ENCODE measurements at places on chromosomes 6 and 20.
A peak's percentile ranks its signal among the peaks of the same experiment; 100 is the strongest.

GRCh38 chr6:105588123-105588710 lies 185.3 kb upstream of the PREP start:
- DNase-seq, result no peak

GRCh38 chr20:34715384-34715783 lies 11.2 kb downstream of the TP53INP2 start:
- no peak for DNase-seq

DNA sequence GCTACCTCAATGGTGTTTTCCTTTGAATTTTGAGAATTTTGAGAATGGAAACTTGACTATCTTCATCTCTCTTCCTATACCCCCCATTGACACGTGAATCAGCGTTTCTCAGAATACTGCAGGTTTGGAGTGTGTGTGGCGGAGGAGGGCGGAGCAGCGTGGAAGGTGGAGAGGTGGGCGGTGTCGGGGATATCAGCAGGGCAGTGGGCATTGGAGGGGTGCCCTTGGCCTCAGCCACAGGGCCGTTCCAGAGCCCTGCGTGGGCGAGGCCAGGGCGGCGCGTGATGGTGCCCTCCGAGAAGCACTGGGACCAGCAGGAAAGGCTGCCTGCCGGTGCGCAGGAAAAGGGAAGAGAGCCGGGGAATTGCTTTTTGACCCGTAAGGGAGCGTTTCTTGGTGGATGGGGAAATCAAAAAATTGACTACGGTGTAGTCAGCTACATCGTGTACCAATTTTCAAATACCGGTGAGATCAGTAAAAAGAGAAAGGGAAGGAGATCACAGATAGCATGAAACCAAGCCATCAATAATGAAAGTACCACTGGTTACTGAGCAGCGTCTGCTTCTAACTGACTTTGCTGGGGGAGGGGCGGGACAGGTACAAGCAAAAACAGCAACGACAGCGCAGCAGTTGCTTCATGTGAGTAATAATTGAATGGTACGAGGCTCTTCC lies 82.7 kb upstream of the DUSP22 start:
- DNase-seq, result no peak

DNA sequence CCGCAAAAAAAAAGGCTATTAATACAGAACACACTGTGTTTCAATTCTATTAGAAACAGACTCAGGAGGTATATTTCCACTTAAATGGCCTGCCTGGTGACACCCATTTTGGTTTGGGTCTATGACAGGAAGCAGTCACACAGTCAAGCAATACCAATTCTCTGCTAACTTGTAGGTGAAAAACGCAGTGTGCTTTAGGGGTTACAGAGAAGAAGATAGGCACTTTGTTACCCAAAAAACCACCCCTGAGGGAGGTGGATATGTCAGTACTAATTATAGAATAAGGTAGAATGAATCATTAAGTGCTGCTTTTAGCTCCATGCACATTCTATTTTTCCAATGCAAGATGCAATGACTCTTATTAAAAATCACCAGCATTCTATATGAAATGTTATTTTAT lies 53.8 kb downstream of the DNAAF9 start:
- DNase-seq, result no peak

DNA sequence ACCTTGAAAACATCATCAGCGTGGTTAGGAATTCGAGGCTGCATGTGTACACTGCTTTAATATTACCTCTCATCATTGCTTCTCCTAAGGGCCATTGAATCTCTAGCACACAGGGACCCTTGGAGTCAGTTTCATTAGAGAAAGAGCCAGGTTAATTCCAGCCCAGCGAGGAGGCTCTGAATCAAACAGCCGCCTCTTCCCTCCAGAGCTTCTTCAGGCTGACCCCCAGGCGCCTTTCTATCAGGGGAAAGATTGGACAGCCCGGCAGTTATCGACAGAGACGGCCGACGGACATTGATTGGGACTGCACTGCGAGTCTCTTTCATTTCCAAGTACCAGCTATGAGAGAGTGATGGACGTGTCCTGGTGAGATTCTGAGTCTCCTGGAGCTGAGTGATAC lies 159.2 kb downstream of the ANKRD60 start:
- DNase-seq, result no peak

DNA sequence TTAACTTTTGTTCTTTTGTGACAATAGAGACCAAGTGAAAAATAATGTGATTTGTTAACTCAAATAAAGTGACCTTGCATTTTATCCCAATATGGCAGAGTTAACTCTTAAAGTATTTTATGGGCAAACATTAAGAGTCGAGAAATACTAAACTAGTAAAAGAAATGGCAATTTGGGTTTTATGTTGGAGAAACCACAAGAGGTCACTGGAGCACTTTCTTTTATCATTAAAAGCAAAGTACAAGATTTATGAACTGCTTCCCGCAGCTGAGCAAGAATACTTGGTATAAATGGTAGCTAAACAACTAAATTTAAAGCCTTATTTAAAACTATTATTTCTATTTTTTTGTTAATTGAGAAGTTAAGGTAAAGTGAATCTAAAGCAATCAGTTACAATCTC lies 33.5 kb upstream of the MCM9 start:
- DNase-seq, result no peak

- no peak for DNase-seq
These were observed 74.6 kb downstream of the RPP40 start for GRCh38 chr6:4929097-4929718.

DNA sequence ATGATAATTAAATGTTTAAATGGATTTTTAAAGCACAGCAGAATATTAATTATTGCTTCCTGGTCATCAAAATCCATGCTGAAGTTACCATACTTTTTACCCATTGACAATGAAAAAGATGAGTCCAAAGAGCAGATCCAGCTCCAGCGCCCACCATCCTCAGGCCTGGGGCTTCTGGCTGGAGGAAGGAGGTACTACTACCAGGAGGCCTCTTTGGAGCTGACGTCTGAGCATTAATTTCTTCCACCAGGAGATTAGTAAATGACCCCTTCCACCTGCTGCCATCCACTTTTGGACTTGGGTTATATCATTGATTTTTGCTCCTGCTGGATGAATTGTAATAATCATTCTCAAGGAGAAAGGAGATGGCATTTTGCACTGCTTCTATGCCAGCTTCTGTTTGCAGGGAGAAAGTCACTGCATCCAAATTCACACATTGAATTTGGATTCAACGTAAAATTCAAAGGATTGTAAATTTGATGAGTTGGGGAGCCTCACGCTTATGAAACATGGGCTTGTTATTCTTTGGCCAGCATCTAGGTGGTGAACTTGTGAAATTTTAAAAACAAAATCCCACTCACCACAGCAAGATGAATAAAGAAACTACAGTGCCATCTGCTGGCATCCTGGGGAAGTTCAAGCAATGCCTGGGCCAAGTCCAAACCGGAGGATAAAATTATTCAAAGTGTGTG lies 121.8 kb downstream of the SASH1 start:
- DNase-seq, result no peak

- no peak for DNase-seq
These were observed 371.2 kb downstream of the PREX1 start for GRCh38 chr20:48456366-48457192.

DNA sequence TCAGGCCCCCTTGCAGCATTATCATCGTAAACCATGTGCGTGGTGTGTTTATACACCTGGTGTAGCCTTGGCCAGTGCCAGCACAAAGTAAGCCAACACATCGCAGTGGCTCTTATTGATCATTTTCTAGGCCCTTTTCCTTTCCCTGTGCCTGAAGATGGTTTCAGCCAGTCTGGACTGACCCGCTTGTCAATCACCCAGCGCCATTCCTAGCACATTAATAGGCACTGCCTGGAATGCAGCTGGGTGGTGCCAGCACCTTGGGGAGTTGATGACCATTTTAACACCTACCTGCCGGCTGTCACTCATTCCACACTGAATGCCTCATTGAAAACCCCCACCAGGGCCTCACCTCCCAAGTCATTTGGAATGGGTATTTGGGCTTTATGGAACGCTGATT lies 4.9 kb upstream of the UQCC2 start:
- no peak for DNase-seq

- DNase-seq, result no peak
These were observed at the start of gene NTSR1 for GRCh38 chr20:62708591-62709536. NTSR1 (plus strand) TSS chr20:62708836; CDS start chr20:62709208, 372 bp downstream.

DNA sequence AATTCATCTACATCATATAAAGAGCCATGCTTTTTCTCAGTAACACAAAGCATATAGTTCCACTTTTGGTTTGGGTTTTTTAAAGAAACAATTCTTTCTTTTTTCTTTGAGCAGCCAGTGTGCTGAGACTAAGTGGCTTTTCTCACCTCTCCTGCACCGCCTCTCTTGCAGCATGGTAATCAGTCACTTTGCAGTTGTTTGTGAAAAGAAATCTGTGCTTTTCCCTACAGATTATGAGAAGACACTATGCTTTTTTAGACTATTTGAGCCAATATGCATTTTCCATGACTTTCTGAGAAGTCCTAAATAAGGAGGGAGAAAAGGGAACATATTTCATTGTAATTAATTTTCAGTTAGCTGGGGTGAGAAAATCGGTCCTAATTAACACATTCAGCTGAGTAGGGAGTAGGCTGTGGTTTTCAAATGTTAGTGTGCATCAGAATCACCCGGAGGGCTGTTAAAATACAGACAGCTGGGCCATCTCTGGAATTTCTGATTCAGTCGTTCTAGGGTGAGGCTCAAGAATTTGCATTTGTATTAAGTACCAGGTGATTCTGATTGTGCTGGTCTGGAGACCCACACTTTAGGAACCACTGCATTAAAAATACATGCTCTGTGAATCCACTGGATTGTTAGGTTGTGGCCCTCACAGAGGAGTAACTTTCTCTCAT lies 155.2 kb downstream of the TINAG start:
- DNase-seq, result no peak

DNA sequence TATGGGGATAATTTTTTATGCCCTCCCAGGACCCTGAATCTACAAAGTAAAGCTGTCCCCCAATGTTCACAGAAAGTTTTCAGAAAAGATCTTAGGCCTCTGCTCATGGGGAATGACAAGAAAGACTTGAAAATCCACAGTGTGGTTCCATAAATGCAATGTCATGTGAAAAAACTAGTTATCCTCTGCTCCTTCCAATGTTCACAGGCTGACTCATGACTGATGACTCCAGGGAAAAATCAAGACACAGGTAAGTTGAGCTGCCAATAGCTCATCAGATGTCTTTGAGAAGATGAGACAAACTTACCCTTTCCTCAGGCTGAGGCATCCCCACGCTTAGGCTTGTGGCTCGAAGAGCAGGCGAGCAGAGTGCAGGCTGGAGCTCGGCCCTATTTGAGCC lies 14.8 kb upstream of the BCLAF1 start:
- no peak for DNase-seq

DNA sequence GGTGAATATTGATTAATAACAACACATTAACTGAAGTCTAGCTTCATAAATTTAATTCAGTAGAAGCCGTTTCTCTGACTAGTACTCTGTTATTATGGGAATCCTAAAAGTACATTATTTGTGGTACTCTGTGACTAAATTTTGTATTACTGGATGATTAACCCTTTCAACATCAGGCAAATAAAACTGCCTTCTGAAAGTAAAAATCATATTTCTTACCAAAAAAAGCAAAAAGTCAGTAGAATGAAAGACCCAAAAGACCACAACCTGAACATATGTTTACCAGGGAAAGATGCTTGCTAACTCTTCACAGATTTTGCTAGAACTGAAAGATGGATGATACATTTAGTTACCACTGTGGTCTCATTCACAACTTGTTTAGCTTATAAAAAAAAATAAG lies 73.2 kb downstream of the AHI1 start:
- no peak for DNase-seq

GRCh38 chr6:6057442-6058053 lies 50.8 kb upstream of the NRN1 start:
- no peak for DNase-seq

- peak; percentile 17 for DNase-seq
These were observed 1.8 kb upstream of the SAMD5 start for GRCh38 chr6:147506704-147507114.

GRCh38 chr6:138571585-138572166 lies 72.4 kb upstream of the NHSL1 start:
- DNase-seq, result no peak

GRCh38 chr6:140713495-140713894 lies 1339.0 kb upstream of the CITED2 start:
- no peak for DNase-seq

Measured in activated naive CD4-positive, alpha-beta T cell (primary cell).